ENCODE measurements at places on chromosomes 1 and 21.

- no peak for DNase-seq
Observed at GRCh38 chr1:33397994-33398393, 32.9 kb downstream of the PHC2 start.

DNA sequence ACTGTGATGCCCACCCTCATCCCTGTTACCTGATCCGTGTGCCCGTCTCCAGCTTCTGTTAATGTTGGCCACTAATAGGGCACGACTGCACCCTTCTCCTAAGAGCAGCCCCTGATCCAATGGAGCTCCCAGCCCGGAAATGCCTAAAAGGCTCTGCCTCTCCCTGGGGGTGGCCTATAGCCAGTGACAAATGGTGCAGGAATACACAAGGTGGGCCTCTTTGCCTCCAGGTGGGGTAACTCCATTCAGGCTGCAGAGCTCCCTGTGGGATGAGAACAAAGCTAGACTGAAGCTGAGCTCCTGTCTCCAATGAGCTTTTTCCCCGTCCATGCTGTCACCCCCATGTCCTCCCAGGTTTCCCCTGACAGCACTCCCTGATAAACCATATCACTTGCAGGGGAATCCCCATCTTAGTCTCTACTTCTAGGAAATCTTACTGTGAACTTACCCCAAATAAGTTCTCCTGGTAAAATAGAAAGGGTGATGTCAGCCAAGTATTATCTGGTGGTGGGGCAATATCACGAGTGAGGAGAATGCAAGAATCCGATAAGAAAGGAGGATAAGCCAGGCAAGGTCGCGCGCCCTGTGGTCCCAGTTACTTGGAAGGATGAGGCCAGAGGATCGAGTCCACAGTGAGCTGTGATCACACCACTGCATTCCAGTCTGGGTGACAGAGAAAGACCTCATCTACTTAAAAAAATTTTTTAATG lies 18.6 kb downstream of the S100A7A start:
- DNase-seq, result no peak

- DNase-seq, result no peak
Observed at GRCh38 chr21:43608225-43608624, 51.1 kb downstream of the HSF2BP start.

GRCh38 chr21:45093035-45093532 lies 18.7 kb downstream of the ADARB1 start:
- DNase-seq, result no peak

- DNase-seq, result no peak
Observed at GRCh38 chr1:187237542-187237941, 408.8 kb downstream of the PLA2G4A start.

- DNase-seq, result no peak
Observed at GRCh38 chr1:89261926-89262515, 10.6 kb downstream of the GBP5 start.

- no peak for DNase-seq
Observed at GRCh38 chr1:115130786-115131185, 41.5 kb upstream of the TSPAN2 start.

GRCh38 chr1:187654635-187655034 lies 825.9 kb downstream of the PLA2G4A start:
- DNase-seq, result no peak

DNA sequence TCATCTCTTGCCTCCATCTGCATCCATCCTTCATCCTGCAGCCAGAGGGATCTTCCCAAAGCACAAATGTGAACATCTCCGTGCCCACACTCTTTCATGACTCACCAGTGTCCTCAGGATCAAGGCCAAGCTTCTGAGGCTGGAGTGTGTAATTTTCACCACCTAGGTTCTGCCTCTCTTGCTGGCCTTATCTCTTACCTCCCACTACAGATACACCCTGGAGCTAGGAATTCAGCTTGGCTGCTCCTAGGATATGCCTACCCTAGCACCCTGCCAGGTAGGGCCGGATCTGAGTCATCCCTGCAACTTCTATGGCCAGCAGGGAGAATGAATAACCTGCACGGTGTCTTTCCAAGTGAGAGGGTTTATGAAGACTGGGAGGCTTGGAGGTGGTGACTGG lies 208.7 kb upstream of the CSF3R start:
- no peak for DNase-seq

DNA sequence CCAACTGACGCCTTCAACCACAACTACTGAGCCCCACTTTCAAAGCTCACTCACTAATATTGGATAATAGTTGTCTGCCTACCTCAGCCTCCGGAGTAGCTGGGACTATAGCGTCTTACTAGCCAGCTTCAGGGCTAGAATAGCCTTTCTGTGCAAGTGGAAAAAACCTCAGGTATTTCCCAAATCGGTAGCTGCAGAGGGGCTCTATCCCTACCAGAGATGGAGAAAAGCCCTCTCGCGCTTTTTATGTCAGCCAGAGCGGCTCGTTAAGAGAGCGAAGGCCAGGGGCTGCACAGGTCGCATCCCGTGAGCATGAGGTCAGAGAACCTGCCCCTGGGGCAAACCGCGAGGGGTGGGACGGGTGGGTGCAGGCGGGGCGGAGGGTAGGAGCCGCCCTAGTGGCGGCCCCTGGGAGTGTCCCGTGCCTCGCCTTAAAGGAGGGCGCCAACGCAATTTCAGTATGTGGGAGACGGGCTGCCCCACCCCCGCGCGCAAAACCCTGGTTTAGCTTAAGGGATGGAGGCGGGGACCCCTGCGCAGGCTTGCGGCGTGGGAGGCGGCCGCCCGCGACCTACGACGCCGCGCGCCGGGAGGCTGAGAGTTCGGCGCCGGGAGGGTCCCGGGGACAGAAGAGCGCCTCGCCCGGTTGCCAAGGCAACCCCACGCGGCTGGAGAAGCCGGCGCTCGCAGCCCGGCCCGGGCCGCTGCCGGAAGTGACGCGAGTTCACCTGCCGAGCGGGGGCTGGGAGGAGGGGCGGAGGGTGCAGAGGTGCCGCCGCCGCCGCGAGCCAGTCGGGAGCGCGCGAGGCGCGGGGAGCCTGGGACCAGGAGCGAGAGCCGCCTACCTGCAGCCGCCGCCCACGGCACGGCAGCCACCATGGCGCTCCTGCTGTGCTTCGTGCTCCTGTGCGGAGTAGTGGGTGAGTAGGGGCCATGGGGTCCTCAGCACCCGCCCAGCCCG lies at the start of gene CXADR:
Gene CXADR, plus strand, starts transcription at position 791 of the 961 bp plus-strand sequence. Its CDS starts 87 bp downstream, at position 878.
- DNase-seq, result peak; percentile 73

GRCh38 chr21:16587141-16587581 lies 857.4 kb downstream of the USP25 start:
- DNase-seq, result no peak

DNA sequence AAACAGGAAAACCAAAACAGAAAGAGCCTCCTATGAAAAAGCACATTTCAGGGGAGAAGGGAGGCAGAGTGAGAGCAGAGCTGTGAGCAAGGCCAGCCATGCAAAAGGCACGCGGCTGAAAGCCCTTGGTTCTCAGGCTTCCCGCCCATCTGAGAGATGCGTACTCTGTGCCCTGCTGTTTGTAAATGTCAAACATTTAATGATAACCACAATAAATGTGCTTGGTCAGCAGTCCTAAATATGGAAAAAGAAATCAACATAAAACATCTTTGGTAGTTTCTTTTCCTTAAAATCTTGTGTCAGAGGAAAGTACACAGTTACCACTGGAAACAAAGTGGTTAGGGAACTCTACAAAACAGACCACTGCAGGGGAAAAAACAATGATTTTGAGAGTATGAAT lies 283.1 kb downstream of the DSCAM start:
- DNase-seq, result no peak

- no peak for DNase-seq
Observed at GRCh38 chr1:97186381-97186780, 464.8 kb downstream of the PTBP2 start.

DNA sequence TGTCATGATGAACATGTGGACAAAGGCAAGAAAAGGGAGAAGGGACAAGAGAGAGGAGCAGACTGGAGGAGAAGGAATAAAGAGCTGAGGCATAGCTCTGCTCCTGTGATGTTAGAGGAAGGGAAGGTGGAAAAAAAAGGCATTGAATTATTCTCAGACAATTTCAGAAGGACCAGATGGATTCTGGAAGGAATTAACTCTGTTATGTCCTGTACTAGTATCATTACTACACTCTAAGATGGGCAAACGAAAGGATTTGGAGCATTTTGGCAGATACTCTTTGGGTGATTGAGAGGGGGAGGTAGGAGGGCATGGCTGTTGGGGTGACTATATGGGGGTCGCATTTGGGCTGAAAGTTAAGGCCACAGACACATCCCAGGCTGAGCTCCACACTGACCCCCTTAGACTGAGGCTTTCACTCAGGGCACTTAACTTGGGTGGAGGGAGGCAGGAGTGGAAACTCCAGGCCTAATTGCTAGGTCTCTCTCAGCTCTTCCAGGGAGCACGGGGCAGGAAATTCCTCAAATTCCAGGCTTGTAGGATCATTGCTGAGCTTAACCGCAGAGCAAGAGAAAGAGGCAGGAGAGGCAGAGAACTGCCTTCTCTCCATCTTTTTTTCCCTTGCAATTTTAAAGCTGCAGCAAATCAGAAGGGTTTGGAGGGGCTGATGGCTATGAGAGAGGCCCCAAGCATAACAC lies 25.9 kb downstream of the KIRREL1 start:
- DNase-seq, result no peak

- DNase-seq, result no peak
Observed at GRCh38 chr1:212783976-212784375, 7.6 kb downstream of the NSL1 start.

- DNase-seq, result no peak
Observed at GRCh38 chr1:11529763-11530730, 51.1 kb downstream of the DISP3 start.

DNA sequence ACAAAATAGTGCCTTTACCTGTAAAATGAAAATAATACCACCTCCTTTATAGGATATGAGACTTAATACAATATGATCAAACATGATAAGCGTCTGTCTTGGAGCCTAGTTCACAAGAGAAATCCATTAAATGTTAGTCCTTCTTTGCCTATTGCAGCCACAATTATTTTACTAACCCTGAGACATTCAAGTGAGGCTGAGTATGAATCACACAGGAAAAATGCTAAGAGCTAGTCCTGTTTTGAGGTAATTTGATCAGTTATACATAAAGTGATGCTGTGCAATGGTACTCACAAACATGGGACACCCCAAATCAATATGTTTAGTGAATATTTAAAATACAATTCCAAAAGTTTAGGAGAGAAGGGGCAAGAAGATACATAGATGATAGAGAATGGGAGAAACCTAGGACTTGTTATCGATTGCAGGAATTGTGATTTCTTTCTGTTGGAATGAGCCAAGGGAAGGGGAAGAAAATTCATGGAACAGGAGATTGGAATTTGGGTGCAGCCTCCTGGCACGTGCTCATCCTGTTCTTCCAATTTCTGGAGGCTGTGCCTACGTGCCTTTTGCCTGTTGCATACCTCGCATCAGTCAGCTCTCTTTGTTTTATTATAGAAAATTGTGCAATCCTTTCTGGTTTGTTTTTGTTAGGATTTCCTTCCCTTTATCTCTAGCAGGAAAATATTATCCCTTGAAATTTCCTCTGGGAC lies 39.9 kb upstream of the BACH1 start:
- no peak for DNase-seq

GRCh38 chr1:233144434-233144833 lies 151.1 kb downstream of the PCNX2 start:
- no peak for DNase-seq

- no peak for DNase-seq
Observed at GRCh38 chr1:184197831-184198230, 146.3 kb downstream of the TSEN15 start.

DNA sequence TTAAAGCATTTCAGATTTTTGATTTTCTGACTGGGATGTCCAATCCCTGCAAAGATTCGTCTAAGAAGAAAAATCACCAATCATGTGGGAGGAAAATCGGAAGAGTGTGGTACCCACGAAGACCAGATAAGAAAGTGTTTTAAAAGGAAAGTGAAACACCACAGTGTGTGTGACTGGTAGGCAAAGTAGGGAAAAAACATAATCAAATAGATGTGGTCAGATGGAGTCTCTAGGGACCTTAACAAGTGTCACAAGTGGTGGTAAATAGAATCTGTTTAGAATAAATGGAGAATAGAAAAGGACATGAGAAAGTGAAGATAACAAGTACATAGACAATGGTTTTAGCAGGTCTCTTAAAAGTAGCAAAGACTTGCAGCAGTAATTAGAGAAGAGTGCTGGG lies 154.6 kb downstream of the SLC30A10 start:
- peak; percentile 26 for DNase-seq

DNA sequence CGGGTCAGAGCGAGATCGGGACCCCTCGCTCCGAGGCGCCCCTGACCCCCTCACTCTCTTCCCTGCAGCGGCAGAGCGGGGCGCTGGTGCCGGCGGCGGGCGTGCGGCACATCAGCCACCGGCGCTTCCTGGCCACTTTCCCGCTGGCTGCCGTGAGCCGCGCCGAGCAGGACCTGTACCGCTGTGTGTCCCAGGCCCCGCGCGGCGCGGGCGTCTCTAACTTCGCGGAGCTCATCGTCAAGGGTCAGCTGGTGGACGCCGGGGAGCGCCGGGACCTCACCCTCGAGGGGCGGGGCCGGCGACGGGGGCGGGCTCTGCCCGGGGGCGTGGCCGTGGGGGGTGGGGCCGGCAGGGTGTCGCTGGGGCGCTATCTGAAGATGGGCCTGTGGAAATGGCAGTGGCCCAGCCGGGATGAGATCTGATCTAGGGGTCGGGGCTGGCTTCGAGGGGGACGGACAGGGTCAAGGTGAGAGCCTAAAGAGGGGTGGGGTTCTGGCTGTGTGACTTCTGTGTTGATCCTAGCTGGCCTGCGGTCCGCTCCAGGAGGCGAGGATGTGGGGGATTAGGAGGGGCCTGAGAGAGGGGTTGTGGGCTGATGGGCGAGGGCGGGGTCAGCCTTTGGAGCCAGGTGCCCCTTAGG lies 23.6 kb downstream of the PTPRU start:
- DNase-seq, result no peak

GRCh38 chr1:5983361-5984103 lies 8.7 kb downstream of the NPHP4 start:
- no peak for DNase-seq

DNA sequence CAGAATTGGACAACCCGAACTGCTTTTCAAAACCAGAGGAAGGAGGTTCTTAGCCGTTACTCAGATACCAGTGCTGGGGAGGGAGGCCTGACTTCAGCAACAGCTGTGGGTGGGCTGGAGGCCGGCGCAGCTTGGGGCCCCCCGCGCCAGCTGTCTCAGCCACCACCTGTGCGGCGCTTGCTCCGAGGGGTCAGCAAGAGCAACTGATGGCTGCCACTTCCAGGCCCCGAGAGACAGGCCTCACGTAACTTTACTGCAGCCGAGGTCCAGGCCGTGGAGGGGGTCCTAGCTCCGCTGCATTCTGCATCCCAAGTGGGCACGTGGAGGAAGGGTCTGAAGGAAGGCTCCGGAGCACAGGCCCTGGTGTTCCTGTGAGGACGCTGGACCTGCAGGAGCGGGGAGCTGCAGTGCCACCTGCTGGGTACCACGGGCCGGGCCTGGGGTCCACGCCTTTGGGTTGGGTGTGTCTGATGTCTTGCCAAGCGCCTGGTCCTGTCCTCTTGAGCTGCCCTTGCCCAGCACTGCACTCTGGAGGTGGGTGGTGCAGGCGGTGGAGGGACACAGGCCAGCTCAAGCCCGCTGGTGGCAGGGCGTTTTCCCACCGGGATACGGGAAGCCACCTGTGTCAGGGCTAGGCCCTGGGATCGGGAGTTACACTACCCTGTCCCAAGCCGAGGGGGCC lies 9.8 kb downstream of the THAP3 start:
- no peak for DNase-seq

GRCh38 chr1:217895841-217896240 lies 264.7 kb downstream of the SPATA17 start:
- no peak for DNase-seq

- DNase-seq, result no peak
Observed at GRCh38 chr1:94596260-94596659, 54.7 kb upstream of the F3 start.
